Activated CD4-positive, alpha-beta T cell treated with anti-CD3 and anti-CD28 coated beads, Interleukin-2, amount 10 ng/mL, durations not matched to agents 24 days and 14 days (primary cell): ENCODE measurements at places on chromosomes 1 and 21.

GRCh38 chr1:6124746-6125365 is 55.3 kb downstream of the CHD5 start:
- no peak for DNase-seq

- no peak for DNase-seq
These were observed 280.5 kb upstream of the CAMK1G start for GRCh38 chr1:209302779-209303568.

GRCh38 chr1:172277275-172277674 is 143.2 kb upstream of the C1orf105 start:
- DNase-seq, result no peak

DNA sequence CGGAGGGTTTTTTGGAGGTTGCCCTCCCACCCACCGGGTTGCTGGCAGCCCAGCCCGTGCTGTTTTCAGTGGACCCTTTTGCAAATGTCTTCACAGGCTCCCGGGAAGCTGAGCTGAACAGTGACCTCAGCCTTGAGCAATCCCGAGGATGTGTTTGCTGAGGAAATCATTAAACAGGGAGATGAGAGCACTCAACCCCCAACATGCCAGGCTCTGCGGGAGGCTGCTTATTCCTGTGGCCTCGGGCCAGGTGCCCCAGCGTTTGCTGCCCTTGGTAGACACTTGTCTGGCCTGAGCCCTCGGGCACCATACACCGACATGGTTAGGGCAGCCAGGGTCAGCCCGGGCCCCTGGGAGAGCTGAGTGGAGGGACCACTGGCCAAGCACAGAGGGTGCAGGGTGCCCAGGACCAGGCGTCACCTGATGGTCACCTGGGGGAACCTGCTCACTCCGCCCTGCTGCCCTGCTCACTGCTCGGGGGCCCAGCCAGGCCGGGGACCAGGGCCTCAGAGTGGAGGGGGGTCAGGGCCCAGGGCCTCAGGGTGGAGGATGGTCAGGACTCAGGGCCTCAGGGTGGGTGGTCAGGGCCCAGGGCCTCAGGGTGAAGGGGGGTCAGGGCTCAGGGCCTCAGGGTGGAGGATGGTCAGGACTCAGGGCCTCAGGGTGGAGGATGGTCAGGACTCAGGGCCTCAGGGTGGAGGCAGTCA is 42.5 kb upstream of the POFUT2 start:
- no peak for DNase-seq

- DNase-seq, result no peak
These were observed 1888.6 kb downstream of the MRPL39 start for GRCh38 chr21:23718446-23719285.

- DNase-seq, result peak; percentile 44
These were observed 52.1 kb downstream of the OBSCN start for GRCh38 chr1:228259951-228260350.

DNA sequence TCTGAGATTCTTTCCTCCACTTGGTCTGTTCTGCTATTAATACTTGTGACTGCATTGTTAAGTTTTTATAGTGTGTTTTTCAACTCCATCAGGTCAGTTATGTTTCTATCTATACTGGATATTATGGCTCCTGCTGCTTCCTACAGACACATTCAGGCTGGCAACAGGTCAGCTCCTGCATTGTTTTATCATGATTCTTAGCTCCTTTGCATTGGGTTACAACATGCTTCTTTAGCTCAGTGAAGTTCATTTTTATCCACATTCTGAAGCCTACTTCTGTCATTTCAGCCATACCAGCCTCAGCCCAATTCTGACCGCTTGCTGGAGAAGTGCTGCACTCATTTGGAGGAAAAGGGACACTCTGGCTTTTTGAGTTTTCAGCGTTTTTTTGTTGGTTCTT is 37.3 kb upstream of the F3 start:
- no peak for DNase-seq

- DNase-seq, result peak; percentile 65
These were observed 3.6 kb upstream of the BACH1 start for GRCh38 chr21:29295066-29295650.
